ENCODE measurements at places on chromosomes 11 and 22.

DNA sequence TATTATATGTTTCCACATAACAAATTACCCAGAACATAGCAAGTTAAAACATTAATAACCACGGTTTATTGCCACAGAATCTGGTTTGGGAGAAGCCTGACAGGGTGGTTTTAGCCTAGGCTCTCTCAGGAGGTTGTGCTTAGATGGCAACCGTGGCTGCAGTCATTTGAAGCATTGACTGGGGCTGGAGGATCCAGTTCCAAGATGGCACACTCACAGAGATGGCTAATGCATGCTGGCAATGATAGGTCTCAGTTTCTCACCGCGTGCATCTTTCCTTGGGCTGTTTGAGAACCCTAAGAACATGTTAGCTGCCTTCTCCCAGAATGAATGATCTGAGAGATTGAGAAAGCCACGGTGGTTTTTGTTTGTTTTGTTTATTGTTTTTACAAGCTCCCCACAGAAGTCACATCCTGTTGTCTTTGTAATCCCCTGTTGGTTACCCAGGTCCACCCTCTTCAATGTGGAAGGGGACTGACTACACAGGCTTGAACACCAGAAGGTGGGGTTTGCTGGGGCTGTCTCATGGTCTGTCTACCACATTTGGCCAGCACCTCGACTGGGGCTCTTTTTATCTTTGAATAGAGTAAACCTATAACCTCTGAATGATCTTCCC is 36.6 kb upstream of the GRAMD1B start:
- DNase-seq: no peak

DNA sequence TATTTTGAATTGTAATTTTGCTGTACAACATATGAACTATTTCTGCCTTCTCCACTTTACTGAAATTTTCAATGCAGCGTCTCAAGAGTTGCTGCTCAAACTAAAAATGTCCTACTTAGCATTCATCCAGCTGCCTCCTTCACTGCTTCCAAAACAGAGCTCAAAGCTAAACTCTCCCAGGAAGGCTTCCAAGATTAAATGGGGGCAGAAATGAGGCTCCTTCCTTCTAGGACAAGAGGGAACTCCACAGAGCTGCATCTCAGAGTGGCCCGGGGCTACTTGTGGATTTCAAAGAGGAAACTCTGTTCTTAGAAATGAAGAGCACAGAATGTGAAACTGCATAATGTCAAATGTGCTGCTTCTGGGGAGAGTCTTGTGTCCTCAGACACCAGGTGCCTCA is 295.9 kb upstream of the NCAM1 start:
- no peak for DNase-seq

GRCh38 chr11:64656862-64657261 is 65.8 kb downstream of the SLC22A12 start:
- no peak for DNase-seq

DNA sequence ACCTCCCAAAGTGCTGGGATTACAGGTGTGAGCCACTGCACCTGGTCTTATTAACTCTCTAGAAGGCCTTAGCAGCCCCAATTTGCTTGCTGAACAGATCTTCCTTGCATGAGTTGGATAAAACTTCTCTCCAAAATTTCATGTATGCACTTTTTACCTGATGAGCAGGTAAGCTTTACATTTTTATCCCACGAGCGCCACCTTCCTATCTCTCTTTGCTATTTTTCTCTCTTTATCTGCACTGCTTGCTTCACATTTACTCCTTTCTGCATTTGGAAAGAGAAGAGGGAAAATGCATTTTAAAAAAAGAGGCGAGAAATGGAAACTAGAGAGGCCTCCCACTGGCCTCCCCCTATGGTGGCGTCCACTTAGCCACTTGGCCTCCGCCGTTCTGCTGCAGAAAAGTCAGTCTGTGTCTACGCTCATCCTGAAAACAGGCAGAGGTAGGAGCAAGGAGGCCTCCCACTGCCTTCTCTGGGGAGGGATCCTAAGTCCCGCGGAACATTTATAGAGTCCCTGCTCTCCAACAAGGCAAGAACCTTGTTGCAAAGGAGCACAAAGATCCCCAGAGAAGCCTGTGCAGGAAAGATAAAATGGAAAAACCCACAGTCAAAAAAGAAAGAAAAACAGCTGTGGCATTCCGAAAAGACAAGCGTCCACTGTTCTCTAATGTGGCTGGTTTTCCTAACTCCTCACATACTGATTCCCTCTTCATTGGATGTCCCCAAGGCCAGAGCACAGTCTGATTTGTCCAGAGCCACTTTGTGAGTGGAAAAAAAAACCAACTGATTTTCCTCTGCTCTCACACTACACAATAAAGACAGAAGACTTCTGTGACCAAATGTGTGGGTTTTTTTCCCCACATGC is 62.2 kb upstream of the INCENP start:
- no peak for DNase-seq

DNA sequence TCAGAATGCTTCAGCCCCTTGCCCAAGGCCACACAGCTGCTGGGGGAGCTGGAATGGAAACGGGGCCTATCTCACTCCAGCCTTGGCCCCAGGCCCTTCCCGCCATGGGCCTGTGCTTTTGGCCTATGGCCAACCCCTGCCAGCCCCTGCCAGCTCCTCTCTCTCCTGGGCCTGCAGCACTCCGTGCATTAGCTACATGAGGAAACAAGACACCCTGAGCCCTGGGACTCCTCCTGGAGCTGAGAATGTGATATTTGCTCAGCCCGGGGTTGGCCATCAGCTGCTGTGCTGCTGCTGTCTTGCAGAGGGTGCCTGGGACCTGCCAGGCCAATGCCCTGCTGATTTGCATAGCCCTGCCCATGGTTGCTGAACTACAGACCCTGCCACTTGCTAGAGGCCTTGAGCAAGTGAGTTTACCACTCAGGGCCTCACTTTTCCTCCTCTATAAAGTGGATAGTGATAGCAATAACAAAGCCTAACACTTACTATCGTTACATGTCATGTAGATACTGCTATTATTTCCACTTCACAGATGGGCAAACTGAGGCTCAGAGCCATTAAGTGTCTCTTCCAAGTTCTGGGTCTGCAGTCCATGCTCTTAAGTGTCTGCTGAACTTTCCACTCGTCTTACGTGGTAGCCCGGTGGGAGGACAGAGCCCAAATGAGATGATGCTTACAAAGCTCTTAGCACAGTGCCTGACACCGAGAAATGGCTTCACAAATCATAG is 99.6 kb downstream of the KIAA1671 start:
- DNase-seq: no peak

GRCh38 chr22:21827628-21828267 is 39.7 kb downstream of the MAPK1 start:
- DNase-seq: no peak

DNA sequence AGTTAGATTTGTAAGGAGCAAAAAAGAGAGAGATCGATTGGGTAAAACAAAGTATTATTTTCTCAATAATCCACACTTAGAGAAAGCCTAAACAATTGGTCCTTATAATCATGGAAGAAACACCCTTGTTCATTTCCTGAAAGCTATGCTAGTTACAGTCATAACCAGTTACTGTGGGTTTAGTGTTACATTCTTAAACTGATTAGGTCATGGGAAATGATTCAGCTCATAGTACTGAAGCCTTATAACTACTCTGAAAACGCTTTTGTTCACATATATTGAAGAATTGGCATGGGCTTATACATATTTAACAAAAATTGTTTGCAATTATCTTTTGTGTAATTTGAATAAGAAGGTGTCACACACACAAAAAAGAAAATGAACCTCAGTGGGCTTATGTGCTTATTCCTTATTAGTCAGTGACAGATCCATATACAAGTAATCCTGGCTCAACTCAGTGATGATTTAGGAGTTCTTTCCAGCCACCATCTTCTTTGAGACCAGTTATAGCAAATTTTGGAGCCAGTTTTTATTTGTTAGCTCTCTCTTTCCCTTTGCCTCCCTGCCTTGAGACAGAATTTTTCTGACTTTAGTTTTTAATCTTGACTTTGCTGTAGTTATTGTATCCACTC is 198.5 kb upstream of the CTSC start:
- DNase-seq: no peak

DNA sequence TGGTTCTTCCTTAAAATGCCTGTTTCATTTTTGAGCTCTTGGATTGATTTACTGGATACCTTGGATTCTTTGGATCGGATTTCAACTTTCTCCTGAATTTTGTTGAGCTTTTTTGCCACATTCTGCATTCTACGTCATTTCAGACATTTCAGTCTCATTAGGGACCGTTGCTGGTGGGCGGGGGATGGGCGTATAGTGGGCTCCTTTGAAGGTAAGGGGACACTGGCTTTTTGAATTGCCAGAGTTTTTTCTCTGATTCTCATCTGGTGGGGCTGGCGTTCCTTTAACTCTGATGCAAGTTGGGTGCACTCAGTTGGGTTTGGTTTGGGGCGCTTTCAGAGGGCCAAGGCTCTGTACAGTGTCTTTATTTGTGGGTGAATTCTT is 216.5 kb downstream of the DYNC2H1 start:
- DNase-seq: no peak

GRCh38 chr11:45811109-45811435 is 6.1 kb downstream of the SLC35C1 start:
- DNase-seq: no peak

DNA sequence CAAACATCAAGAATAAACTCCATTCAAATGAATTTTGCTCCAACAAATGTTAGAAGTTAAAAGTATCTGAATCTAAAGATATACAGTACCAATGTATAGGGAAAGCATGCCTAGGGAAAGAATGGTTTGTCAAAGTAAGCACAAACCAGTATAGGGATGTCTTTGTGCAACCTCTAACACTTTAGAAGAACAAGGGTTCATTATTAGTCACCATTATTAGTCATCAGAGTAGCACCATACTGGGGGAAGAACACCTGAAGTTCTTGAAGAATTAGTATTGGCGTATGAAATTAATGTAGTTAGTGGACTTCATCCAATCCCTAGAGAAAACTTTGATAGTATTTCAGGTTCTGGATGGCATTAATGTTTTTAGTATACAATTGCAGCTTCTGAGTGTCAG is 943.7 kb downstream of the METTL15 start:
- no peak for DNase-seq

- no peak for DNase-seq
Observed at GRCh38 chr11:12174477-12175143, 64.2 kb downstream of the MICAL2 start.

GRCh38 chr11:84780689-84781293 is 846.4 kb downstream of the DLG2 start:
- DNase-seq: no peak

DNA sequence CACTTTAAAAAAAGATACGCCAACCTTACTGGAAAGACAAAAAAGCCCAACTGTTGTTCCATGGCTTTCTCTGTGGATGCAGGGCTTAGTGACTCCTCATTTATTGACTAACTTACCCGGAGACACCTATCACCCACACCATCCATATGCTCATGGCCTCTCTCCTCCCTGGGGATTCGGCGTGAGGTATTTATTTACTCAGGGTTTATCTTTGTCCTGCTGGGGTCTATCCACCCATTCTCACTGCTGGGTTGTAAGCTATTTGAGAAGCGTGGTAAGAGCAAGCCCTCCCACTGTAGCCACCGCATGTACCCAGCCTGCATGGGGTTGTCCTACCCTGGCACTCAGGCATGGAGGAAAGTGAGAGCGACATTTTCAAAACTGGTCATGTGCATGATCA is 93.6 kb downstream of the NELL1 start:
- DNase-seq: no peak

DNA sequence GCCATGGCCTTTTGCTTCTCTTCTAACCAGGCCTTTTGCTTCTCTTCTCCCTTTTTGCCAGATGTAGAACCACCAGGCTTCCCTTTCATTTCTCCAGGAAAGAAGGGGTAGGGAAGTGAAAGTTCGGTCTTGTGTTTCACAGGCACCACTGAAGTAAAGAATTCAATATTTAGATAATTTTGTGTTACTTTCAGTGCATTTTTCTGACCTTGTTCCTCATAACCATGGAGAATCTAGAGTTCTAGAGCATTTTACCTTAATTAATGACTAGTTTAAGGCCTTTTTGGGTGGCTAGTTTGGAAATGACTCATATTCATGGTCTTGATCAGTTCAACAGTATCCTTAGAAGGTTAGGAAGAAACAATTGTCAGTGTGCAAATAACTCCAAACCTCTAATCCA is 22.7 kb downstream of the GRAMD1B start:
- DNase-seq: no peak

- DNase-seq: no peak
Observed at GRCh38 chr11:111427471-111427912, 48.4 kb upstream of the POU2AF1 start.

GRCh38 chr11:81071606-81072005 is 1630.8 kb upstream of the TENM4 start:
- DNase-seq: no peak

DNA sequence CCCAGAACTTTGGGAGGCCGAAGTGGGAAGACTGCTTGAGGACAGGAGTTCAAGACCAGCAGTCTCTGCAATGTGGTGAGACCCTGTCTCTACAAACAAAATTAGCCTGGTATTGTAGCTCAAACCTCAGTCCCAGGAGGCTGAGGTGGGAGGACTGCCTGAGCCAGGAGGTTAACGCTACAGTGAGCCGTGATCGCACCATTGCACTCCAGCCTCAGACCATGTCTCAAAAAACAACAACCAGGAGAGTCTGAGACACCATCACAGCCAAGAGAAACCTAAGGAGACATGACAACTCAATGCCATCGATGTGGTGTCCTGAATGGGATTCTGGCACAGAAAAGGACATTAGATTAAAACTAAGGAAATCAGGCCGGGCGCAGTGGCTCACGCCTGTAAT is 28.3 kb upstream of the KDM2A start:
- no peak for DNase-seq

All from T-helper 9 cell (primary cell).